ENCODE measurements at places on chromosomes 5 and 9.
A peak's percentile ranks its signal among the peaks of the same experiment; 100 is the strongest.

DNA sequence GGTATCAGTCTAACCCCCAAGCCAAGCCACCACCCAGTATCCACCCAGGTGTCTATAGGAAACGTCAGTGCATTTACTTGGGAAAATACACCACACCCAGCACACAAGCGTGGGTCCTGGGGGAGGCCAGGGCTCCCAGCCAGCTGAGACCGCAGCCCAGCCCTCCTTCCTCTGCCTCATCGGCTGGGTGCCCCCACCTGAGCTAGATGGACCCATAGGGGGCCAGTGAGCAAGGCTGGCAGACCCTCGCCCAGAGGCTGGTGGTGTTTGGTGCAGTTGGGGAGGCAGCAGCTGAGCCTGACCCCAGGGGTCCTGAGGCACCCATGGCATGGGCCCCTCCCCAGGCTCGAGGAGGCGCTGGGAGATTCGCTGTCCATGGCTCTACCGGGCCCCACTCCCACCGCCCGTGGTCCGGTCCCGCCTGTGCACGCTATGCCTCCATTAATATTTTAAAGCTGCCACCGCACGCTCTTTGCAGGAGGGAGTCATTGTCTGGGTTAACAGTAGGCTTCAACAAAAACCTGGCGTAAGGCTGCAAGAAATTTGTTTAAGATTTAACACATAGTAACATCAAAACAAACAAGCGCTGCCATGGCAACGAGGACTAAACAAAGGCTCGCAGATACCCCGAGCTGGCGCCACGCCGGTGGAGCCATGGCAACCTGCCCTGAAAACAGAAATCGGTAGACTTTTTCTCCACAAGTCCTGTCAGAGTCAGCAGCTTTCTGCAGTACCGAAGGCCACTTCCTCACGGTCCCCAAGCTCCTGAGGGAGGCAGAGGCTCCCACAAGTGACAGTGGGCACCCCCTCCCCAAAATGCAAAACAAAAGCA lies 20.6 kb downstream of the TPPP start:
- H3K4me1 ChIP-seq: peaks cover 13% of the 10 kb centered on the region
- H3K27ac ChIP-seq: no peak overlapping the region
- peak; percentile 15 for DNase-seq
- peaks cover 1% of the 10 kb centered on the region for H3K36me3 ChIP-seq
- H3K4me3 ChIP-seq: no peak overlapping the region

DNA sequence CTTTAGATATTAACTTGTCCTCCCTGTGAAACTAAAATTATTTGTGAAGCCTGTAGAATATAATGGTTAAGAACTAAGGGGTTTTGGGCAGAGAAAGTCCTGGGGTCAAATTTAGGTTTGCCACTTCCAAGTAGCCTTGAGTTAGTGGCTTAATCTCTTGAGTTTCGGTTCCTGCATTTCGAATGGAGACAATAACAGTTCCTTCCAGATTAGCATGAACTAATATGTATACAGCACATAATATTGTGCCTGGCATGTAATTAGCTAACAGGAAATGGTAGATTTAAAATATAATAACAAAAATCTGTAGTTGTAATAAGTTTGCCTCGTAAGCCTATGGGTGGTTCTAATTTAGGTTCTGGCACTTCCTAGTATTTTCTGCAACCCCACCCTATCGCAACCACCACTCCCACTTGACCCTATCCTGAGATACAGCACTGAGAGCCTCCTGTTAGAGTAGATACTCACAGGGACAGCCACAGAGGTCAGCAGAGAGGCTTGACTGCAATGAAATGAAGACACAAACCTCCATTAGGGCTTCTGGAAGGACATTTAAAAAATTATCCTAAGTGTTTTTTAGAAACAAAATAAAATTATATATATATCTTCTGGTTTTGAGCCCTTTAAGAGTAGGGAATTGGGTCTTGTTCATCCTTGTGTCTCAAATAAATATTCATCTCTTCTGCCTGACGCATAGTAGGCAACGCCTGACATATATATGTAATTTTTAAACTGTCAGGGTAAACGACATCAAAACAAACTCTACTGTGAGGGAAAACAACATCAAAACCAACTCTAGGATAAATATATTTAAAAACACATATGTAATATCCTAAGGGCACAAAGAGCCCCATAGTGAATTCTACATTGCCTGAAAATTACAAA lies 8.5 kb downstream of the SPINK9 start:
- DNase-seq: no peak
- H3K4me1 ChIP-seq: no peaks in the 10 kb centered on the region
- H3K36me3 ChIP-seq: no peaks in the 10 kb centered on the region
- H3K27ac ChIP-seq: no peak overlapping the region
- no peak overlapping the region for H3K4me3 ChIP-seq

DNA sequence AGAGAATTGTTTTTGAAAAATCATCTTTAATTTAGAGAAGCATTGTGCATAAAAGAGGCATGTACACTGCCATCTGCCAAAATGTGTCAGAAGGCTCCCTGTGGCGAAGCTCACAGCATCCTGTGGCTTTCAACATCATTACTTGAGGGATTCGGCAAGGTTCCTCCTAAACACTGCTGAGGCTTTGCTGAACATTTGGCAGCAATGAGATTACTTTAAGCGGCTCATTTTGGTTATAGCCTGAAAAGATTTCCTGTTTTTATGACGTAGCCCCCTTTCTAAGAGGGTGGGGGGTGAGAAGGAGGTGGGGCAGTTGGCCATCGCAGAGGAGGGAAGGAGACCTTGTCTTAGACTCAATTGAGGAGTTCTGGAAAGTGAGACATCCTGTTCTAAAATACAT lies 469.4 kb downstream of the RASEF start:
- H3K27ac ChIP-seq: no peak overlapping the region
- H3K36me3 ChIP-seq: no peaks in the 10 kb centered on the region
- no peaks in the 10 kb centered on the region for H3K4me1 ChIP-seq
- H3K27me3 ChIP-seq: no peaks in the 10 kb centered on the region
- no peak overlapping the region for H3K4me3 ChIP-seq
- DNase-seq: no peak

GRCh38 chr9:4793459-4794395 lies 983 bp downstream of the RCL1 start:
- H3K36me3 ChIP-seq: peaks cover 3% of the 10 kb centered on the region
- no peaks in the 10 kb centered on the region for H3K27me3 ChIP-seq
- no peak for DNase-seq

- H3K36me3 ChIP-seq: no peaks in the 10 kb centered on the region
- H3K27ac ChIP-seq: no peak overlapping the region
- H3K27me3 ChIP-seq: no peaks in the 10 kb centered on the region
- no peak overlapping the region for H3K4me3 ChIP-seq
- no peak for DNase-seq
These were observed 122.3 kb downstream of the MAST4 start for GRCh38 chr5:66718374-66719002.

GRCh38 chr5:165457859-165458481 lies 1952.6 kb downstream of the MAT2B start:
- no peaks in the 10 kb centered on the region for H3K4me1 ChIP-seq
- no peaks in the 10 kb centered on the region for H3K27me3 ChIP-seq
- H3K4me3 ChIP-seq: no peak overlapping the region
- no peak overlapping the region for H3K27ac ChIP-seq
- no peak for DNase-seq

GRCh38 chr5:41157272-41157894 lies 55.9 kb downstream of the C6 start:
- no peak overlapping the region for H3K27ac ChIP-seq
- no peak for DNase-seq
- no peaks in the 10 kb centered on the region for H3K36me3 ChIP-seq
- no peak overlapping the region for H3K4me3 ChIP-seq
- no peaks in the 10 kb centered on the region for H3K27me3 ChIP-seq
- H3K4me1 ChIP-seq: no peaks in the 10 kb centered on the region

DNA sequence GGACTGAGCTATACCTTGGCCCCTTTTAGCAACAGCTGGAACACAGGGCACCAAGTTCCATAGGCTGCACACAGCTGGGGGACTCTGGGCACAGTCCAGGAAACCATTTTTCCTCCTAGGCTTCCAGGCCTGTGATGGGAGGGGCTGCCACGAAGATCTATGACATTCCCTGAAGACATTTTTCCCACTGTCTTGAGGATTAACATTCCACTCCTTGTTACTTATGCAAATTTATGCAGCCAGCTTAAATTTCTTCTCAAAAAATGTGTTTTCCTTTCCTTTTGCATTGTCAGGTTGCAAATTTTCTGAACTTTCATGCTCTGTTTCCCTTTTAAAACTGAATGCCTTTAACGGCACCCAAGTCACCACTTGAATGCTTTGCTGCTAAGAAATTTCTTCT lies 580.1 kb upstream of the FTMT start:
- no peaks in the 10 kb centered on the region for H3K27me3 ChIP-seq
- no peak overlapping the region for H3K27ac ChIP-seq
- H3K4me3 ChIP-seq: no peak overlapping the region

DNA sequence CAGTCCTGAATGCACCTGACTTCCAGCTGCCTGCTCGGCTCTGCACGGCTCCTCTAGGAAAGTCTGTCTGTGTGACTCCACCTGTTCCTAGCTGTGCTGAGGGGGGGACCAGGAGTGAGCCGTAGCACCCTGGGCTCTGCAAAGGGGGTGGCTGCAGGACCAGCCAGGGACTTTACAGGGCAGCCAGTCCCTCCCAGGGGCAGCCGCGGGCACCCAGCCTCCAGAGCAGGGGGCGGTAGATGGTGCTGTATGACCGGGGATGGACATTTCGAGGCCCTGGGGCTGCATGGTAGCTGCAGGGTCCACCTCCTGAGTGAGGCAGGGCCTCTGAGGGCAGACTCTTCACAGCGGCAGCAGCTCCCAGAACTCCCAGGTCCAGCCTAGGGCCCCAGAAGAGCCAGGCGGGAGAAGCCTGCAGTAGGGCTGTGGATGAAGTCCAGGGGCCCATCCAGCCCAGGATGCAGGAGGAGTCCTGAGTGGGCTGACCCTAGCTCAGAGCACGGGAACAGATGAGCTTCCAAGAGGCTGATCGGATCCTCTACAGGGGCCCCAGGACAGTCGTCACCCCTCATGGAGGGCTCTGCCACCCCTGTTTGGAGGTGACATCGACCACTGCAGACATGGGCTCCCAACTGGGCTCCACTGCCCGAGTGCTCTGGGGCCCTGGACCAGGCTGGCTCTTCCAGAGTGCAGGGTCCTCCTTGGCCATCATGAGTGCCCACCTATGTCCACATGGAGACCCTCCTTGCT lies 105.4 kb downstream of the ZNF354C start:
- H3K4me3 ChIP-seq: no peak overlapping the region
- H3K4me1 ChIP-seq: peaks cover 3% of the 10 kb centered on the region
- DNase-seq: no peak
- H3K36me3 ChIP-seq: no peaks in the 10 kb centered on the region

DNA sequence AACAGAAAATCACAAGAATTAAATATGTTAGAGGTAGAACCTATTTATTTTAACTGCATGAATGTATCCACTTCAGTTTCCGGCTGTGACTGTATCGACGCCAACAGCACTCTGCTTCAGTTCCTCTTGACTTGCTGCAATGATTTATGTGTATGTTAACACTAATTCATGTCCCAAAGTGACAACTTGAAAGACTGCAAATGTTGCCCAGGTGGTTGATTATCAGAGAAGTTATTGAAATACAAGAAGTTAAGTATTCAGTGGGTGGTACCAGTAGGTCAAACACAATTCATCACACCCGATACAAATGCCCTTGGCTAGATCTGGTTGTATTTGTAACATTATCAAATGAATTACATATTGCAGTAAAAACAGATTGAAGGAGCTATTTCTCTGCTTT lies 622.7 kb upstream of the CDH18 start:
- DNase-seq: no peak
- no peaks in the 10 kb centered on the region for H3K36me3 ChIP-seq
- H3K4me3 ChIP-seq: no peak overlapping the region
- no peak overlapping the region for H3K27ac ChIP-seq
- no peaks in the 10 kb centered on the region for H3K27me3 ChIP-seq

- H3K4me3 ChIP-seq: no peak overlapping the region
- no peak overlapping the region for H3K27ac ChIP-seq
- DNase-seq: no peak
- no peaks in the 10 kb centered on the region for H3K27me3 ChIP-seq
- H3K4me1 ChIP-seq: no peaks in the 10 kb centered on the region
These were observed 1296.8 kb upstream of the NUDT12 start for GRCh38 chr5:104859437-104859836.

- no peak overlapping the region for H3K27ac ChIP-seq
- no peaks in the 10 kb centered on the region for H3K36me3 ChIP-seq
- no peaks in the 10 kb centered on the region for H3K4me1 ChIP-seq
- no peak overlapping the region for H3K4me3 ChIP-seq
- H3K27me3 ChIP-seq: no peaks in the 10 kb centered on the region
These were observed 366.9 kb downstream of the DEPDC1B start for GRCh38 chr5:60333005-60333571.

- H3K27ac ChIP-seq: no peak overlapping the region
- no peak for DNase-seq
- H3K4me1 ChIP-seq: no peaks in the 10 kb centered on the region
- H3K27me3 ChIP-seq: no peaks in the 10 kb centered on the region
These were observed 6.0 kb downstream of the OR13D1 start for GRCh38 chr9:104700306-104700705.

- no peaks in the 10 kb centered on the region for H3K4me1 ChIP-seq
- H3K27me3 ChIP-seq: no peaks in the 10 kb centered on the region
- no peak overlapping the region for H3K4me3 ChIP-seq
- no peak overlapping the region for H3K27ac ChIP-seq
These were observed 1045.8 kb upstream of the DMAC1 start for GRCh38 chr9:8845376-8845775.

GRCh38 chr9:111704503-111704902 lies 43.1 kb downstream of the GNG10 start:
- H3K27ac ChIP-seq: no peak overlapping the region
- H3K27me3 ChIP-seq: no peaks in the 10 kb centered on the region
- no peak for DNase-seq
- H3K4me1 ChIP-seq: no peaks in the 10 kb centered on the region

GRCh38 chr5:176781054-176781375 lies 29.3 kb upstream of the UNC5A start:
- H3K27me3 ChIP-seq: peaks cover 21% of the 10 kb centered on the region
- H3K4me3 ChIP-seq: no peak overlapping the region
- H3K4me1 ChIP-seq: no peaks in the 10 kb centered on the region
- DNase-seq: no peak
- H3K36me3 ChIP-seq: no peaks in the 10 kb centered on the region

DNA sequence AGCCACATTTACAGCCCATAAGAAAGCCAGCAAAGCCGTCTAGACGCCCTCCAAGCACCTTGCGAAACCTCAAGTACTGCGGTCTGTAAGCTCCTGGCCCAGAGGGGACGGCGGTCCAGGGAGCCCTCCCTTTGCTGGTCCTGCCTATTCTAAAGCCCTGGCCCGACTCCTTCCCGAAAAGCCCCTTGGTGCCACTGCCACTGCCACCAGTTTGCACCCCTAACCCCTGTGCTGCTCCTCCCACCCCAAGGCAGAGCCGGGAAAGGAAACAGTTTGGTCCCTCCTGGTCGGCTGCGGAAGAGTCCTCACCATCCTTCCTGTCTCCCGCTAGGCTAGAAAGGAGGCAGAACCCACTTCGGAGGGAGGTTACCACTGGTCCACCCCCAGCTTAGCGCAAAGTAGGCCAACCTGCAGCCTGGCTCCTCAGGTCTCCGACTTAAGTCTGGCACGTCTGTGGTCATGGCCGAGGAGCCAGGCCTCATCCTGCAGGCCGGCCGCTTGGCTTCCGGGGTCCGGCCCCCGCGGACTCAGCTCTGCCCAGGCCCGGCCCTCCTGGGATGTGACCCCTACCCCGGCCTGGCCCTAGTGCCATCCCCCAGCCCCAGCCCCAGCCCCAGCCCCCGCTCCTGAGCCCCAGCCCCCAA lies 916 bp downstream of the TOR1A start:
- no peak for DNase-seq
- no peaks in the 10 kb centered on the region for H3K27me3 ChIP-seq
- peaks cover 13% of the 10 kb centered on the region for H3K4me1 ChIP-seq
- H3K4me3 ChIP-seq: peak overlapping the region; percentile 85
- no peak overlapping the region for H3K27ac ChIP-seq

- no peaks in the 10 kb centered on the region for H3K27me3 ChIP-seq
- H3K36me3 ChIP-seq: peaks cover 53% of the 10 kb centered on the region
- no peak for DNase-seq
- H3K4me1 ChIP-seq: peaks cover 3% of the 10 kb centered on the region
These were observed 29.2 kb upstream of the IL13 start for GRCh38 chr5:132628814-132629213.
